ENCODE measurements at places on chromosomes 6 and 20.

DNA sequence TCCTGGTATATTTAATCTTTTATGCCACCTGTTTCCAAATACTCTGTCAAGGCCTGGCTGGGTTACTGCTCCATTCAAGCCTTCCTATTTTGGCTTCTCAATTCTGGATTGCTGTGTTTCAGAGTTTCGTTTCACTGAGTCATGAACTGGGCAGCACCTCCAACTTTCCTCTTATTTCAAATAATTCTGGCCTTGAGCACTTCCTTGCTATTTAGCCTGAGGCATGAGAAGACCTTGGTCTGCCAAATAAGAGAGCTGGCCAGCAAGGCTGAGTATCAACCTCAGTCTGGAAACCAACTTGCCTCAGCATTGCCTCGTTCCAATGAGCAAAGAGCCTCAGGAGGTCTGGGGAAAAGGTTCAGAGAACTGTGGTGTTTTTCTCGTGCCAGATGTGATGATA is 66.6 kb downstream of the TNFAIP3 start:
- DNase-seq = no peak

DNA sequence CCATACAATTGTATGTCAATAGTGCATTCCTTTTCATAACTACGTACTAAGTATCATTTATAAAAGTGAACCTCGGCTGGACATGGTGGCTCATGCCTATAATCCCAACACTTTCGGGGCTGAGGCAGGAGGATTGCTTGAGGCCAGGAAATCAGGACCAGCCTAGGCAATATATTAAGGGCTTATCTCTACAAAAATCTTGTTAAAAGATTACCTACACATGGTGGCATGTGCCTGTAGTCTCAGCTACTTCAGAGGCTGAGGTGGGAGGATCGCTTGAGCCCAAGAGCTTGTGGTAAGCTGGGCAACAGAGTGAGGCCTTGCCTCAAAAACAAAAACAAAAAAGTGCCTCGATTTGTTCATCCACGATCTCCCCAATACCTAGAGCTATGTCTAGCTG is 449.7 kb upstream of the SULF2 start:
- no peak for DNase-seq

DNA sequence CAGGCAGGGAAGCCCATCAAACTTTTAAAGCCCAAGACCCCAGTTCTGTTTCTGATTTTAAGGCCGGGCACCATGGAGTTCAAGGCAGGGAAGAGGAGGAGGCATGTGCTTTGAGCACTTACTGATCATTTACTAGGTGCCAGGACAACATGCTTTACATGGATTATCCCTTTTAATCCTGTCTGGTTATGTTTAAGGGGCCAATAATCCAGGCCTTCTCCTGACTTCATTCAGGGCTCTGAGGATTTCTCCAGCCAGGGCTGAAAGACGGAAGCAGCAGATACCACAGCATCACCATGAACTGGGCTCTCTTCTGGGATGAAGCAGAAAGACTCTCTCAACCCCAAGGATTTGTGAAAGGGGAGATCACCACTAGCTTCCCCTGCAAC is 4.1 kb downstream of the CCND3 start:
- no peak for DNase-seq

- no peak for DNase-seq
Observed at GRCh38 chr6:37024656-37025337, 19.3 kb downstream of the FGD2 start.

GRCh38 chr20:22836877-22837276 is 198.2 kb upstream of the SSTR4 start:
- no peak for DNase-seq

DNA sequence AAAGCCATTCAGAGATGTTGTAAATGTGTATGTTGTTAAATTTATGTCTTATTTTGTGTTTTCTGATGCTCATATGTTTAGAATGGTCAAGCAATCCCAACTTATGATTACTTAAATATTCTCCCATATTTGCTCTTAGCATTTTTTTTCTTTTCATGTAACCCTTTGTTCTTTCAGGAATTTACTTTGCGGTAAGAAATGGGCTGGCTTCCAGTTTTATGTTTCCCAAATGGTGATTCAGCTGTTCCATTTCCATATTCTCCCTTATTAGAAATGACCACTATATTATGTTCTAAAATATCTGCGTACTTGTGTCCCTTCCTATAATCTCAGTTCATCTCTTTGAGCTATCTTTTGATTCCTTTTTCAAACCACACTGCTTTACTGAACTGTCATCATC is 113.7 kb downstream of the CDH26 start:
- DNase-seq = no peak

DNA sequence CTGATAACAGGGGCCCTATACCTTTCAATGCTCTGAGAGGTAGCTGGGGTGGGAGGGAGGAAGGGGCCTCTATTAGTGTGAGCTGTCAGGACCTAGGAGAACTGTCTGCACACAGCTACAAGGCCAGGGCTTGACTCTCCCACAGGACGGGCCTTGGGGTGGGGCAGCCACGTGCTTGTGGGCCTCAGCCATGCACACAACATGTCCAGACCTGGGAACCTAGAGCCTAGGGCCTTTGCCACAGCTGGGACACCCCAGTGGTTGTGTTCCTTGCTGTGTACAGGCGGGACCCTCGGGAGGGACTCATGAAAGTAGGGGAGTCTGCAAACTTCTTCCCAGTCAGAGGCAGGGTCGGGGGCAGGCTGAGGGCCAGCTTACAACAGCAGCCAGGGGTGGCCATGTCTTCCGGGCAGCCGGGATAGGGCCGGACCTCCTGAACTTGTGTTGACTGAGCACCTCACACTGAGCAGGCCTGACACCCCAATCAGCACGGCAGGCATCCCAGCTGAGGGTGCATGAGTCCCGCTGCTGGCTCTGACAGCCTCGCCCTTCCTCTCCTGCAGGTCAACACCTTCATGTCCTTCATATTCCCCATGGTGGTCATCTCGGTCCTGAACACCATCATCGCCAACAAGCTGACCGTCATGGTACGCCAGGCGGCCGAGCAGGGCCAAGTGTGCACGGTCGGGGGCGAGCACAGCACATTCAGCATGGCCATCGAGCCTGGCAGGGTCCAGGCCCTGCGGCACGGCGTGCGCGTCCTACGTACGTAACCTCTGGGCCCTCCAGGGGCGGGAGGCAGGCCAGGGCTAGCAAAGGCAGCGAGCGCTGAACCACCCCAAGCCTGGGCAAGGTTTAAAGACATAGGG is 41.9 kb upstream of the MRGBP start:
- DNase-seq = no peak

- DNase-seq = no peak
Observed at GRCh38 chr20:60209048-60209447, 250.8 kb downstream of the CDH26 start.

DNA sequence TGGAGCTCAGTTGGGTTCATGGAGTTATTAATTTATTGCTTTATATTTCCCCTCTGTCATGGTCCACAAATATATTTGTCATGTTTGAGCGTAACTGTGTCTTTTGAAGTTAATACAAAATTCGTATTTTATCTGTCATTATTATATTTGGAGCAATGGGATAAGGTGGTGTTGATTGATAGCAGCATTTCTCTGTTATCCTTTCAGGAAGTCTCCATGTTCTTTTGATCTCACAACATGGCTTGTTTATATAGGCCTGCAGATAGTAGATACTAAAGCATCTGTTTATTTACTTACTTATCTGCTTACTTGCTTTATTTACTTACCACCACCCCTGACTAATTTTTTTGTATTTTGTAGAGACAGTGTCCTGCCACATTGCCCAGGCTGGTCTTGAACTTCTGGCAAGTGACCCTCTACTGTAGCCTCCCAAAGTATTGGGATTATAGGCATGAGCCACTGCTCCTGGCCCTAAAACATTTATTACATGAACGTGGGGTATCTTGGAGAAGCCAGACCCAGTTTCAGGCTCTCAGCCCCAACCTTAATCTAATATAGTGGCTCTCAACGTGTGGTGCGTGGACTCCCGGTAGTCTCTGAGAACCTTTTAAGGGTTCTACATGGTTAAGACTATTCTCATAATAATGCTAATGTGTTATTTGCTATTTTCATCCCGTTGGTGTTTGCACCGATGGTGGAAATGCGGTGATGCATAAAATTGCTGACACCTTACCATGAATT is 104.2 kb downstream of the NCOA3 start:
- DNase-seq = no peak

DNA sequence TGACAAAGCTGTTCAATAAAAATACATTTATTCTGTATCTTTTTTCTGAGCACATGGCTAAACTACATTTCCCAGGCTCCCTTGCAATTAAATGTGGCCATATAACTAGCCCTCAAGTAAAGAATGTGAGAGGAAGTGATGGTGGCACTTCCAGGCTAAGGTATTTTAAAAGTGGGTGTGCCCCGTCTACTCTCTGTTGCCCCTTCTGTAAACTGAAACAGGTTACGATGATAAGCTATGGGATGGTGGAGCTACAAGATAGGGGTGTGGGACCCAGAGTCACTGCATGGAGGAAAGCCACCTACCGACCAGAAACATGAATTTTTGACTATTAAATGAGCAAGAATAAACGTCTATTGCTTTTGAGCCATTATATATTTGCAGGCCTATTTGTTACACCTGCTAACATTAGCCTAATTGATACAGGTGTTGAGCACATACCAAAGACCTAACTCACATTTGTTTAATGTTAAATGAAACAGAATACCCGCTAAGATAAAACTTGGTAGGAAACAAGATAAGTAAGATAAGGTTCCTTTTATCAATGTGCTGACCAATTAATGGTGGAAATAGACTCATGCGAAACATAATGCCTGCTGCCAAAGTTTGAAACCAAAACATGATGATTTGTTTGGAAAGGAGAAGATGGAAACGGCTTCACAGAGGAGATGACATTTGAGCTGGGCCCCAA is 3.1 kb downstream of the FYN start:
- no peak for DNase-seq

Data from NCI-H748 treated with DMSO at 0.1 percent for 48 hours (cell line).